HepG2 (cell line): ENCODE measurements at places on chromosomes 7 and 10.

DNA sequence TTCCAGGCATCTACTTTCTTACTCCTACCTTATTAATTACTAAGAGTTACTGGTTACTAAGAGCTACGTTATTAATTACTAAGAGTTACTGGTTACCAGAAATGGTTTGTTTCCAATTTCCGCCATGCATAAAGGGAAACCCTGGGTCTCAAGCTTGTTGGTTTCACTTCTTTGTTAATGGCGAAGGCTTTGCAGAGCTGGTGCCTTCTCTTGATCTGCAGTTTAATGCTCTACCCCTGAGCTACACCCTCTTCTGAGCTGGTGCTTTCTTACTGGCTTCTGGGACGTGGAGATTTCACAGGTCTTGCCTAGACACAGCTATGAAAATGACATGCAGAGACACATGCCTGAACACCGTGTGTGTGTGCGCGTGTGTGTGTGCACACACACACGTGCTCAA, 560 bp downstream of the CPA4 start:
- DNase-seq = no peak

- no peak for DNase-seq
Observed at GRCh38 chr10:76558996-76559891, 1078.4 kb downstream of the KCNMA1 start.

GRCh38 chr7:2629746-2630681, 1.8 kb upstream of the TTYH3 start:
- peak; percentile 69 for DNase-seq

GRCh38 chr10:72331575-72332422, 22.9 kb downstream of the DNAJB12 start:
- peak; percentile 91 for DNase-seq

- no peak for DNase-seq
Observed at GRCh38 chr10:22634093-22634492, 80.3 kb downstream of the PIP4K2A start.

DNA sequence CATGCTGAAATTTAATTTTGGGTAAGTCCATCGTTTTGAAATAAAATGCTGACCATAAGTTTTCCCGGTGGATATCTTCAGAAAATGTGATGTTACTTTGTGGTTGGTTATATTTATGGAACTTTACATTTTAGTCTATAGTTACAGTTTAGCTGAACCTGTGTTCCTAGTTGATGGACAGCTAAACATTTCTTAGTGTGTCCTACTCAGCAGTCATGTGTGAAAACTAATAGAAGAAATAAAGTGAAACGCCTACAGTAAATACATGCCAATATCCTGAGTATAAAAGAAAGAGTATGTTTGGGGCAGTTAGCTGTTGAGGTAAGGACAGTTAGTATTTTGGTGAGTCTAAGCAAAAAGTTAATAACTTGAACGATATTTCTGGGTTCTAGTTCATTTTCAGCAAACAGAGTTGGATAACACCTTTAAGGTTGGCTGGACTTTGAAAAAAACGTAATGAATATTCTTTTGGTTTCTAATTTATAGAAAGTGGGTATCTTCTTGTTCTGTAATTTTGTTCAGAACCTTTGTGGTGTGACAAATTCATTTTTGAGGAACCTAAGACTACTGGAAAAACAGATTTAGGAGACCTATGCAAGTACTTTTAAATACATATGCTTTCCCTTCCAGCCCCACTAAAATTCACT, 28.7 kb downstream of the LCOR start:
- DNase-seq = no peak

DNA sequence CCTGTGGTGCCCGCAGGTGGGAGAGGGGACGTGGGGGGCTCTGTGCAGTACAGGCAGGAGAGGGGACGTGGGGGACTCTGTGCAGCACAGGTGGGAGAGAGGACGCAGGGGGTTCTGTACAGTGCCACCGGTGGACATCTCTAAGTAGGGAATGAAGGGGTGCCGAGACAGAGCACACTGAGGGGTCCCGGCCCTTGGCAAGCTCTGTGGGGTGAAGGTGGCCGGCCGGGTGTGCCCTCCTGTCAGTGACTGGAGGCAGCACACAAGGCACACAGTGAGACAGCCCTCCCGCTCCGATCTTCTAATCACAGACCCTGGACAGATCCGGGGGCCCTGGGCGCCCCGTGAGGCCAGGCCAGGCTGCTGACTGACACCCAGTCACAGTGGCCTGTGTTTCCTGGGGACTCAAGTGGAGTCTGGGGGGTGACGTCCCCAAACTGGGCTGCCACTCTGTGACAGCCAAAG, 11.2 kb downstream of the GPR146 start:
- DNase-seq = no peak

DNA sequence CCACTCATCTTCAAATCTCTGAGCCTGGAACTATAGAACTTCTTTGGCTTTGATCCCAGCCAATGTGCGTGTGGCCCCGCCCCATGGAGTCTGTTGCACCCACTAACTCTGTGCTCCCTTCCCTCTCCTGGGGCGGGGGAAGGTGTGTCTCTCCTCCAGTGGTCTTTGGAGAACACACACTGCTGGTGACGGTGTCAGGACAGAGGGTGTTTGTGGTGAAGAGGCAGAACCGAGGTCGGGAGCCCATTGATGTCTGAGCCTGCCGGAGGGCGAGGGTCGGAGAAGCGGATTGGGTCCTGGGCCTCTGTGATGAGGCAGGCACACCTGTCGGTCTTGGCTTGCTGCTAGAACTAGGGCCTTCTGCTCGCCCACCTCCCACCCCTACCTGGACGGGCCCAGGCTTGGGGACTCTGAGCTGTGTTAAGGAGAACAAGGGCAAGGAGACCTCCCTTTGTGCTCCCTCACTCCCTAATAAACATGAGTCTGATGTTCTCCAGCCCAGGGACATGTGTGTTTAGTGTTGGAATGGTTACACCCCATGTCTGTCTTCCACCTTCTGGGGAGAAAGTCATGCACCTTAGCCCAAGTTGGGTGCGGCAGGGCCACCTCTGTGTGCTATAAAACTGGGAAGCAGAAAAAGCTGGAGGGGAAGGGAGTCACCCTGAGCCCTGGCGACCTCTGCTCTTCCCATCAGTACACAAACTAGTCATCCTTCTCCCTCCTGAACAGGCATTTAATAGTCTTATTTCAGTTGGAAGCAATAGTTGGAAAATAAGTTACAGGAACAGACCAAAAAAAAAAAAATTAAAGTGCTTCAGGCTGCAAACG, 4.6 kb downstream of the TRAPPC14 start:
- no peak for DNase-seq

- no peak for DNase-seq
Observed at GRCh38 chr10:16799621-16800020, 17.6 kb downstream of the RSU1 start.

GRCh38 chr10:69647819-69648218, 17.8 kb downstream of the FAM241B start:
- no peak for DNase-seq

- no peak for DNase-seq
Observed at GRCh38 chr10:86102451-86102850, 264.1 kb downstream of the GRID1 start.

- no peak for DNase-seq
Observed at GRCh38 chr10:104811166-104811565, 170.1 kb downstream of the SORCS3 start.

DNA sequence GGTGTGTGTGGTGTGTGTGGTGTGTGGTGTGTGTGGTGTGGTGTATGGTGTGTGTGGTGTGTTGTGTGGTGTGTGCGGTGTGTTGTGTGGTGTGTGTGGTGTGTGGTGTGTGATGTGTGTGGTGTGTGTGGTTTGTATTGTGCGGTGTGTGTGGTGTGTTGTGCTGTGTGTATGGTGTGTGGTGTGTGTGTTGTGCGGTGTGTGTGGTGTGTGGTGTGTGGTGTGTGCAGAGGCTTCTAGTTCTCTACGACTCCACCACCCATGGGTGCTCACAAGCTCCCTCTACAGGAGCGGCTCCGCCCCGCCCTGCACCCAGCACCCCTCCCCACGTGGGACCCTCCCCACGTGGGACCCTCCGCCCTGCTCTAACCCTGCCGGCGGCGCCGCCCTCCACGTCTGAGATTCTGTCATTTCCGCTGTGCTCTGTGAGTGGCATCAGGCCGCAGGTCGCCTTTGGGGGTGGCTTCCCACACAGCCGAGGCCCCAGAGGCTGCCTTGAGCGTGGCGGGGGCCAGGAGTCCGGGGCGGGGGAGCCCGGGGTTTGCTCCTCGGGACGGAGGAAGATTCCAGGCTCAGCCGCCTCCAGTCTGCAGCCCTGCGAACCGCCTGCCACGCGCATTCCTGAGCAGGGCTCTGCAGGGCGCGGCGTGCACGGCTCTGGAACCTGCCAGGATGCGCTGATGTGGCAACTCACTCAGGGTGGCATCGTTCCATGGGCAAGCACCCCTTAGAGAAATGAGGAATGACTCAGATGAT, 37.0 kb upstream of the DNAJB6 start:
- DNase-seq = no peak

- DNase-seq = no peak
Observed at GRCh38 chr10:114320249-114321116, 81.4 kb downstream of the VWA2 start.

GRCh38 chr10:119768455-119769094, 42.7 kb downstream of the INPP5F start:
- no peak for DNase-seq

DNA sequence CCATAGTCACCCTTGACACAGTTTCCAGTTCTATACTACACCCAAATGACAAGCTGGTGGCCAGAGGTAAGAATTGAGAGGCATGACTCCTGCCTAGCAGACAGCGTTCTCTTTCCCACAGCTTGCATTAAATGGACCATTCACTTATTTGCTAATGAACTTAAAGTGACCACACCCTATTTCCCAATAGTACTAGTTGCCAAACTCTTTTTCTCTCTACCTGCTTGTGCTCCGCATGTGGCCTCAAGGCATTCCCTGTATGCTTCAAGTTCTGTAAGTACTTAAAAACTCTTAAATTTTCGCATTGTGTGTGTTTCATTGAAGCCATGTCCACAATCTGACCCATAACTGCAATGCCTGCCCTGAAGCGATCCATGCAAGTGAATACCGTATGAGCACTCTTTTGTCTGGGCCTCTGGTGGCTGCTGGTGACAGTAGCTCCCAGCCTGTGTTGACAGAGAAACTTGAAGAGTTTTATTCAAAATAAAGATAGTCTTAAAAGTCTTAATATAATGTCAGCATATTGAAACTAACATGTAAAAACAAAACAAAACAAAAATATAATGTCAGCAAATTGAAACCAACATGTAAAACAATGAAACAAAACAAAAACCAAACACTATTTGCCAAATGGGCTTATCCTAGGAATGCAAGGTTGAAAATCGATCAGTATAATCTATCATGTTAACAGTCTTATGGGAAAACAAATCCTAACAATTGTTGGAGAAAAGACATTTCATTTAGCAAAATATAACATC, 73.6 kb downstream of the CCSER2 start:
- DNase-seq = no peak

DNA sequence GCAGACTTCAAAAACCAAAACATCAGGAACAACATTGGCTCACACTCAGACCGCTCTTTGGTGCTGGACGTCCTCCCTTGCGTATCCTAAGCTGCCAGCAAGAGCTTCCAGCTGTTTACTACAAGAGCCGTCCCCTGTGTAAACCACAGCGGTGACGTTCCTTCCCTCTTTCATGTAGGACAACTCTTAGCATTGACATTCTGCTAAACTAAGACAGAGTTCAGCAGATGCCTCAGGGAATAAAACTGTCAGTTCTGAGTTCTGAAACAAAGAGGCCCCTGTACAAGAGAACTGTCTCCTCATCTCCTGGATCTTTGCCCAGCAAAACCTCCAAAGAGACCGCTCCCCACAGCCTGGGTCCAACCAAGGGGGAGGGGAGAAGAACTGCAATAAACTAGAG, 57.8 kb upstream of the OPALIN start:
- DNase-seq = peak; percentile 76

- no peak for DNase-seq
Observed at GRCh38 chr7:3338161-3338560, 37.1 kb downstream of the SDK1 start.

DNA sequence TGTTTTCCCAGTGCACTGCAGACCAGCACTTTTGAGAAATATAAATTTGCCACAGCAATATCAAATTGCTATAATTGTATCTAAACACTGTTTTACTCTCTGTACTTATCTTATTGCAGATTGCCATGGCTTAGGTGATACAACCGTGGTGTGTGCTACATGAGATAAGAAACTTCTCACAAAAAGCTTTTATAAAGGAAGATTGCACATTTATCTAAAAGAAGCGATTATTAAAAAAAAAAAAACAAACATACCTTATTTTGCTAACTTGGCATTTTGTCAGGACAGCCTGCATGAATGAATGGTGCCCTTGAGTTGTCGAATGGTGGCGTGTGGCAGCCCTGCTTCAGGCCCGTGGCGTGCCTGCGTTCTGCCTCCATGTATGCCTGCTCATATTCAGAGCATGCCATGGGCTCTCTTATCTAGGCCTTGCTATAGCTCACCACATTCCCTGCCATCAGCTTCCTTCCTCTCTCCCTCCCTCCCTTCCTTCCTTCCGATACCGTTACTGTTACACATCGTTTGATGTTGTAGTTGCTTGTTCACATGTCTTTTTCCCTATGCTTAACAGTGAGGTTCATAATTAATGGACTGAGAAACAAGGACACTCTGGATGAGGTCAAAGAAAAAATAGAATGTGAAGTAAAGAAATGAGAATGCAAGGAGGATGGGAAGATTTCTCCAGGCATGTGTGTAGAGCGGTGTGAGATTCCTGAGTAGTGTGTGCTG, 34.9 kb downstream of the PRKAR2B start:
- no peak for DNase-seq

DNA sequence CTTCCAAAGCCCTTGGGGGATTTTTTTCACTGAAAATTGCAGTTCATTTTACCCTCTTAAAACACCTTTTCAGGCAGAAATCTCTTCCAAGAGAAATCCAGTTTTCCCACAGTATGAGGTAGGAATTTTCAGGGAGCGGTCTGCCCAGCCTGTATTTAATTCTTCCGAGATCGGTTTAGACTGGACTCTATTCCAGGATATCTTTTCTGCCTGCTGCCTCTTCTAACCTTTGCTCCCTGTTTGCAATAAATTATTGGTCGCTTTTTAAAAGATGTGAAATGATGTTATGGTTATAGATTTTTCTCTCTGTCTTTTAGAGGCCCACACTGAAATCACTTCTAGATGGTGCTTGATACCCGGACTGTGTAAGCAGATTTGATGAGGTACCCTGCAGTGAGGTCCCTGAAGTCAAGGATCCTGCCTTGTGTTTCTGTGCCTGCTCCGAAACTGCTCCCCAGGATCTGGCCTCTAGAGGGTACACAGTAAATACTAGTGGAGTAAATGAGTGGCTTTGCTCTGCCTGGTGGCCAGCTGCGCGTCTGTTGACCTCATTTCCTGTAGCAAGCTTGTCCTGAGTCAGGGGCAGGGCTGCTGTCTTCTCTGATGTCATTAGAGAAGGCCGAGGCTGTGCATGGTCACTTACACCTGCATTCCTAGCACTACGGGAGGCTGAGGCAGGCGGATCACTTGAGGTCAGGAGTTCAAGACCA, 191.6 kb downstream of the FANK1 start:
- DNase-seq = no peak

- DNase-seq = peak; percentile 95
Observed at GRCh38 chr10:112811741-112812551, 138.1 kb upstream of the TCF7L2 start.

DNA sequence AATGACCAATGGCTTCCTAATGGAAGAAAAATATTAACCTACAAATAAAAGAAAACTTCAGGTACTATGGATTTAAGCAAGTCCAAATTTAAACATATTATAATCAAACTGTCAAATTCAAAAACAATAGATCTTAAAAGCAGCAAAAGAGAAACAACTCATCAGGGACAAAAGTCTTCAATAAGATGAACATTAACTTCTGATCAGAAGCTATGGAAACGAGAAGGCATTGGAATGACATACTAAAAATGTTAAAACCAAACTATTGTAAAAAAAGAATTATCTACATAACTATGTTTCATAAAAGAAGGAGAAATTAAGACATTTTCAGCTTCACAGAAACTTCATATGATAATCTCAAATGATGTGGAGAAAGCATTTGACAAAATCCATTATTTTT, 334.7 kb downstream of the ANKRD7 start:
- DNase-seq = no peak
